ENCODE measurements at places on chromosomes 3 and 15.

DNA sequence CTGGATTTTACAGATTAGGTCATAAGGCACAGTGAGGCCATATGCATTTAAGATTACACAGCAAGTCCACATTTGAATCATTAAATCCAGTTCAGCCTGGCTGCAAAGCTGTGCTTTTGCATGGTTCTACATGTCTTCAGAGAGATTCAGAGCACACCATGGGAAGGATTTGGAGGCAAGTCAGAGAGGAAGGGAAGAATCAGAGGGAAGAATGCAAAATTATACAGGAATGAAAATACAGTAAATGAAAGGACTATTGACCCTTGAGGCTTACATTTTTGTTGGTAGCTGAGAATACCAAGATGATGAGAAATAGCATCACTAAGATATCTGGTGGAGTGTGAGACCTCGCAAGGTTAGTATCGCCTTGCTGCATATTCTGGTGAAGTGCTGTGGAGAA is 13.9 kb downstream of the FILIP1L start:
- no peak for DNase-seq

- no peak for DNase-seq
Observed at GRCh38 chr3:112508860-112509259, 9.6 kb upstream of the BTLA start.

GRCh38 chr15:68285259-68285980 is 7.9 kb downstream of the FEM1B start:
- DNase-seq: no peak

GRCh38 chr15:50180091-50180490 is 1.9 kb upstream of the SLC27A2 start:
- no peak for DNase-seq

- DNase-seq: no peak
Observed at GRCh38 chr3:45927881-45928280, 15.4 kb upstream of the CXCR6 start.

- DNase-seq: no peak
Observed at GRCh38 chr15:67199881-67200763, 54.3 kb downstream of the AAGAB start.

- no peak for DNase-seq
Observed at GRCh38 chr3:138914870-138915502, 32.0 kb downstream of the FOXL2 start.

- no peak for DNase-seq
Observed at GRCh38 chr3:126996905-126997304, 14.0 kb downstream of the PLXNA1 start.

DNA sequence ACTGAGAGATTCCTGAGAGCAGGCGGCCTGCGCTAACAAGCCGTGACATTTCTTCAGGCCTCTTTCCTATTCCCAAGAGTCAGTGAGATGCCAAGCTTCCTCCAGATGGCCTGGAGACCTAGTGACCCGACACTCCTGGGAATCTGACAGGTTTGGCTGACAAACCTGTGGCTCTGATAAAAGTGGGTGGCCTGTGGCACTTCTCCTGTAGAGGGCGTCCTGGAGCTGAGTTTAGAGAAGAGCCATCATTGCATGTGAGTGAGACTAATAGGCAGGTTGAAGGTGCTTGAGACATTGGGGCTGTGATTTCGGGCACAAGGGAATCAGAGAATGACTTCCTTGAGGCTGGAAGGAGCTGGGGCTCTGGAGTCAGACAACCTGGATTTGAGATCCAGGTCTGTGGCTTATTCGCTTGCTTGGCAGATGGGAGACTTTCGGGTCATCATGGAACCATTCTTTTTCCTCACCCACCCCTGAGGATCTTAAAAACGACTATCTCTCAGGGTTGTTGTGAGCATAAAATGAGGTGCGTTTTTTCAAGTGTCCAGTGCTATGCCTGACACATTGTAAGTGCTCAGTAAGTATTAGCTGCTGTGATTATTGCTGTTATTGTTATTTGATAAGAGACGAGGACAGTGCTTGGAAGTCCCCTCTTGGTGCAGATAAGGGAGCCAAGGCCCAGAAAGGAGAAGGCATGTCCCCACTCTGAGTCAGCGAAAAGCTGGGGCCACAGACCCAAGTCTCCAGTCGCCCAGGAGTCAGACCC is 77.2 kb downstream of the SCN10A start:
- no peak for DNase-seq

DNA sequence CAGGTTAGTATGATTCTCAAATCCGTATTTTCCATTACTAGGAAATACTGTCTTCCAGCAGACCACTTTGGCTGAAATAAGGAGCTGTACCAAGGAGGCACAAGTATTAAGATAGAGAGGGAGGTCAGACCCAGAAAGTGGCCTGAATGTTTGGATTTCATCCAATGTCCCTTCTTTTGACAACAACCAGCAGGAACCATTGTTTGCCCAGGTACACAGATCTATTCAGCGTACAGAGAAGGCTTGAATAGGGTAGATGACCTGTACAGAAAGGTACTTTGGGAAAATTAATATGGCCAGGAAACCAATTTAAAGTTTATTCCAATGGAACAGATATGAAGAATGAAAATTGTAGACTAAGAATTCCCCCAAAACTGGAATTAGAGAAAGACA is 12.6 kb downstream of the MTHFS start:
- no peak for DNase-seq

GRCh38 chr3:99407257-99407656 is 231.1 kb upstream of the COL8A1 start:
- no peak for DNase-seq

Data from heart left ventricle (tissue), 16 donors.